PC-3 (cell line): ENCODE measurements at places on chromosomes 16 and 17. TPM values are rescaled to one million over a fixed set of nuclear protein-coding genes. Genes with fewer than 3 reads are reported as not detected.
A peak's percentile ranks its signal among the peaks of the same experiment; 100 is the strongest.

HASPIN gene
- total RNA-seq, result 10.6 and 12.7 TPM in 2 replicates

XAF1 gene
- total RNA-seq, result not detected in 2 replicates

GRCh38 chr17:40168262-40168832, 8.9 kb upstream of the RAPGEFL1 start:
- DNase-seq, result peak; percentile 65

GRCh38 chr16:1772908-1773702, at the start of gene MRPS34:
TSS of gene MRPS34 (minus strand) at chr16:1773134. CDS start at chr16:1773119, 15 bp downstream.
- DNase-seq, result peak; percentile 75

GRCh38 chr16:53094013-53094630, 39.3 kb downstream of the CHD9 start:
- DNase-seq, result peak; percentile 23

GRCh38 chr16:50266337-50267091, at the start of gene ADCY7:
TSS of gene ADCY7 (plus strand) at chr16:50266551. CDS start at chr16:50288180, 21,629 bp downstream.
- DNase-seq, result no peak

GRCh38 chr17:34110315-34110714, 144.8 kb upstream of the CCL2 start:
- no peak for DNase-seq

DNA sequence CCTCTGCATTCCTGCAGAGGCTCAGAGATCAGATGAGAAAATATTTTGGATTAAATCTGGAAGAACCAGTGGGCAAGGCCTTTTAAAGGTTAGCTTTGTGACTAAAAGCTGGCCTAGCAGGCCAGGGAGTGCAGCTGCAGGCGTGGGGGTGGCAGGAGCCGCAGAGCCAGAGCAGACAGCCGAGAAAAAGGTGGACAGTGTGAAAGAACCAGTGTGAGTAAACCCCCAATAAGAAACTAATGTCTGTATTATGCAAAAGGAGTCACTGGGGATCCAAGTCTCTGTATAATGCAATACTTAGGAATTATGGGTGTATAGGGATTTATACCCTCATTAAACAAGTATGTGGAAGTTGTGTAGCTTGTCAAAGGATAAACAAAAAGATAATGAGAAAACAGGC, 21.4 kb upstream of the SPACA3 start:
- DNase-seq, result peak; percentile 38

DNA sequence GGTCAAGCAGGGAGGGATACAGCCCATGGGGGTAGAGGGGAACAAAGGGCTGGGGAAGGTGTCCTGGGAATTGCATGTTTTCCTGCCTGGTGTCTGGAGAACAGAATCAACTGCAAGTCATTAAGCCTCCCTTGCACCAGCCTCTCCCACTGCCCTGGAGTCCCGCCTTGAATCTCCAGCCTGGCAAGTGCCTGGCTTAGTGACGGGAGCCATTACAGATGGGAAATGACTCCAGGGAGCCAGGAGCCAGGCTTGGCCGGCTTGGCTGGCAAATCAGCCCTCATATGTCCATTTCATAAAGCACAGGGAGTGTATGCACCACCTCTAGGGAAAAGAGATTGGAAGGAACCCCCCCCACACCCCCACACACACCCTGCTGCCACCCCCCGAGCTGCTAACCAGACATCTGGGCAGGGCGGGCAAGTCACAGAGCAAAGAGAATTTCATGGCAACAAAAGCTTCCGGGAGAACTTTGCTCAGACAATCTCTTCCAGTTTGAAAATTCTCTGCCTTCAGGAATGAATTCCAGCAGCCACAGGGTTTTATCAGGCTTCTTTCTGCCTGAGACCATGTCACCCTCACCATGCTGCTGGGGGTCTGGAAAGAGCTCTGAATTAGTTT, 127.7 kb downstream of the NTN1 start:
- DNase-seq, result no peak

DNA sequence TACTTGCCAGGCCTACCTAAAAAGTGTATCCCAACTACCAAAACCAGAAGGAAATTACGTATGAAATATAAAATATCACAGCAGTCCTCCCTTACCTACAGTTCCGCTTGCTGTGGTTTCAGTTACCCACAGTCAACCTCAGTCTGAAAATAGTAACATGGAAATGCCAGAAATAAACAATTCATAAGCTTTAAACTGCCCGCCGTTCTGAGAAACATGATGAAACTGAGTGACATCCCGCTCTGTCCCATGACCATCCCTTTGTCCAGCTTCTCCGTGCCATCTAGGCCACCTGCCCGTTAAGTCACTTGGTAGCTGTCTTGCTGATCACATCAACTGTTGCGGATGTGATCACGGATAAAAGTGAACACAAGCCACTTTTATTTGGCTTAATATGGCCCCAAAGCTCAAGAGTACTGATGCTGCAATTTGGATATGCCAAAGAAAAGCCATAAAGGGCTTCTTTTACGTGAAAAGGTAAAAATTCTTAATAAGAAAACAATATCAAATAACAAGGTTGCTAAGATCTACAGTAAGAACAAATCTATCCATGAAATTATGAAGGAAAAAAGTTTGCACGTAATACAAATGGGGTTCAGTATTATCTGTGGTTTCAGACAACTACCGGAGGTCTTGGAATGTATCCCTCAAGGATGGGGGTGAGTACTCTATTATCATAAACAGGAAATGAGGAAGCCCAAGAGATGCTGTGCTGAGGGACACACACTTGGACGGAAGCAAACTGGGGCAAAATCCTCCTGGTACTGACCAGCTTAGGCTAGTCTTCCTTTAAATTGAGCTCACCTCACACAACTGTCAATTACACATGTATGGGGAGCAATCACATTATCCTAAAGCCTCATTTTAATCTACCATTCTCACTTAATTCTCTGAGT, 8.2 kb downstream of the USP22 start:
- DNase-seq, result no peak

- DNase-seq, result no peak
These were observed 51.0 kb downstream of the CCDC182 start for GRCh38 chr17:57694051-57694450.

- DNase-seq, result peak; percentile 12
These were observed 28.5 kb downstream of the VAC14 start for GRCh38 chr16:70772493-70772892.
